Activated naive CD4-positive, alpha-beta T cell treated with anti-CD3 and anti-CD28 coated beads, Interleukin-2, amount 10 ng/mL, durations not matched to agents 7 days and 5 days (primary cell): ENCODE measurements at places on chromosomes 16 and 17.

DNA sequence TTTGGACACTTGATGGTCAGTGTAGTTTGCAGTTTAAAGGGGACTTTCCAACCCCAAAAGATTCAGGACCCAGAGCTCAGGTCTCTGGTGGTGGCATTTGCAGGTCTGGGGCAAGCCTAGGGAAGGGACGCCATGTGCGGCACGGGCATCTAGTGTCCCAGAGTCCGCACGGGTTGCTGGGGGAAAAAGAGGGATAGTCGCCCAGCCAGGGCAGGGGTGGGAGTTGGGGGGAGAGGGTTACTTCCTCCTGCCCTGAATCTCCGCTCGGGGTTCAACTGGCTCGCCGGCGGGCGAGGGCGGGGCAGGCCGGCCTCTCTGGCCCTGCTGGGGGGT is 239 bp upstream of the CA7 start:
- peaks cover 23% of the 10 kb centered on the region for H3K4me1 ChIP-seq
- DNase-seq, result no peak
- H3K27me3 ChIP-seq, result peaks cover 80% of the 10 kb centered on the region

- H3K36me3 ChIP-seq, result peaks cover 8% of the 10 kb centered on the region
- DNase-seq, result no peak
- peak overlapping the region; percentile 58 for H3K4me3 ChIP-seq
- H3K27me3 ChIP-seq, result no peaks in the 10 kb centered on the region
- peak overlapping the region; percentile 95 for H3K27ac ChIP-seq
Measured at GRCh38 chr16:57529391-57530103, 6.8 kb downstream of the CCDC102A start.

- H3K27ac ChIP-seq, result no peak overlapping the region
- peaks cover 28% of the 10 kb centered on the region for H3K4me1 ChIP-seq
- no peaks in the 10 kb centered on the region for H3K36me3 ChIP-seq
- no peak for DNase-seq
Measured at GRCh38 chr17:15957206-15957605, 12.3 kb downstream of the ADORA2B start.

DNA sequence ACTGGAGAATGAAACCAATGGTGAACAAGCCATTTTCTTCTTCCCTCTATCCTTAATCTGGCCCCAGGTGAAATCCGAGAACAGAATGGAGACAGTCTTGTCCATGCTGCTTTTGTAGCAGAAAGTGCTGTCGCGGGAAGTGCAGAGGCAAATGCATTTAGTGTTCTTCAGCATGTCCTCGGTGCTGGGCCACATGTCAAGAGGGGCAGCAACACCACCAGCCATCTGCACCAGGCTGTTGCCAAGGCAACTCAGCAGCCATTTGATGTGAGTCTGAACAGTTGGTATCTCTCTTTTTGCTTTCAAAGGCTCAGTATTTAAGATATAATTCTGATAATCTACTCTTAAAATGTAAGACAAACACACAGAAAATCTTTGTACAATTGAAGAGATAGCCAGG is 18.7 kb downstream of the UQCRC2 start:
- H3K27me3 ChIP-seq, result no peaks in the 10 kb centered on the region
- DNase-seq, result no peak
- H3K27ac ChIP-seq, result no peak overlapping the region
- H3K4me3 ChIP-seq, result no peak overlapping the region
- no peaks in the 10 kb centered on the region for H3K4me1 ChIP-seq

DNA sequence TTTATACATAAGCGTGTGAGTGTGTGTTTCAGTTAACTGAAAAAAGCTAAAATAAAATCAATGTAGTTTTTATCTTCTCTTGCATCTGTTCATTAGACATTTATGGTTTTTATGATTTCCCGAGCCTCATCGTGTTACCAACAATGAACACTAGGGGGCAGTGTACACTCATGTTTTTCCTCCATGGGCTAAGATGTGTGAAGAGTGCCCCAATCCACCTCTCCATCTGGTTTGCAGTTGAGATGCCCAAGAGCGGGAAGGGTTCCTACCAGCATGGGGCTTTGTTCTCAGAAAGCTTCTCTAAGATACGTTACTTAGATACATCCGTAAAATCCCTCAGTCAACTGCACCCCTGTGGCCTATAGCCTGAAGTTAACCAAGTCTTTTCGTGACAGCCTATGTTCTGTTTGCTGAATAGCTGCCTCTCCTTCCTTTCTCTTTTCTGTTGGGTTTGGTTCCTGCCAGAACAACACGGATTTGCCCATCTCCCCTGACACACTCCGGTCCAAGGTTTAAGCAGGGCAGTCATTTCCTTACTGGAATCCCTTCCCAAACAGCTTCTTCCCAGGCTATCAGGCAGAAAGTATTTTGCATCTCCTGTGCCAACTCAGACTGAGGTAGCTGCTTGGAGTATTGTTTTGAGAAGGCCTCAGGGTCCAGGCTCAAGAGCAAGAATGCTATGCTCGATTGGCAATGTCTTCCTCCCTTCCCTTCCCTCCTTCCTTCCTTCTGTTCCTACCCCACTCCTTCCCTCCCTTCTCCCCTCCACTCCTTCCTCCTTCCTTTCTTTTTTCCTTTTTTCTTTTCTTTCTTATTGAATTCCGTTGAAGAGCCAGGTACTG is 12.9 kb upstream of the ELAC2 start:
- no peak overlapping the region for H3K4me3 ChIP-seq
- no peak overlapping the region for H3K27ac ChIP-seq
- H3K36me3 ChIP-seq, result no peaks in the 10 kb centered on the region

- no peak overlapping the region for H3K27ac ChIP-seq
- H3K27me3 ChIP-seq, result no peaks in the 10 kb centered on the region
- no peaks in the 10 kb centered on the region for H3K36me3 ChIP-seq
- H3K4me1 ChIP-seq, result no peaks in the 10 kb centered on the region
- no peak for DNase-seq
Measured at GRCh38 chr16:17784073-17784472, 313.3 kb upstream of the XYLT1 start.

DNA sequence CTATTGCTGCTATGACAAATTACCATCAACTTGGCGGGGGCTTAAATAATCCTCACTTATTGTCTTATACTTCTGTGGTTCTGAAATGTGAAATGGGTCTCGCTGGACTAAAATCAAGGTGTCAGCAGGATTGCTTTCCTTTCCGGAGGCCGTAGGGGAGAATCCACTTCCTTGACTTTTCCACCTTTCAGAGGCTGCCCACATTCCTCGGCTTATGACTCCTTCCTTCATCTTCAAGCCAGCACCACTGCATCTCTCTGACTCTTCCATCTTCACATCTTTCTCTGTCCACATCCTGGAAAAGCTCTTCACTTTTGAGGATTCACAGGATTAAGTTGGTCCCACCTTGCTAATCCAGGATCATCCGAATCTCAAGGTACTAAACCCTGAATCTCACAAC is 217.8 kb downstream of the GRIN2A start:
- no peak overlapping the region for H3K27ac ChIP-seq
- H3K4me3 ChIP-seq, result no peak overlapping the region
- no peaks in the 10 kb centered on the region for H3K36me3 ChIP-seq
- H3K4me1 ChIP-seq, result no peaks in the 10 kb centered on the region
- H3K27me3 ChIP-seq, result no peaks in the 10 kb centered on the region

- H3K27me3 ChIP-seq, result no peaks in the 10 kb centered on the region
- H3K4me3 ChIP-seq, result no peak overlapping the region
- H3K4me1 ChIP-seq, result peaks cover 52% of the 10 kb centered on the region
- peaks cover 11% of the 10 kb centered on the region for H3K36me3 ChIP-seq
Measured at GRCh38 chr16:68097088-68097487, 11.9 kb downstream of the NFATC3 start.

GRCh38 chr17:48719642-48720265 is 2.6 kb downstream of the PRAC1 start:
- no peak overlapping the region for H3K4me3 ChIP-seq
- H3K4me1 ChIP-seq, result peaks cover 43% of the 10 kb centered on the region
- no peak for DNase-seq
- H3K36me3 ChIP-seq, result peaks cover 7% of the 10 kb centered on the region
- peaks cover 95% of the 10 kb centered on the region for H3K27me3 ChIP-seq

GRCh38 chr17:65985571-65985970 is 206.4 kb downstream of the CEP112 start:
- H3K36me3 ChIP-seq, result peaks cover 2% of the 10 kb centered on the region
- no peak overlapping the region for H3K27ac ChIP-seq
- H3K4me3 ChIP-seq, result no peak overlapping the region

- no peak overlapping the region for H3K4me3 ChIP-seq
- peaks cover 30% of the 10 kb centered on the region for H3K36me3 ChIP-seq
- H3K4me1 ChIP-seq, result no peaks in the 10 kb centered on the region
- no peaks in the 10 kb centered on the region for H3K27me3 ChIP-seq
- DNase-seq, result no peak
Measured at GRCh38 chr16:3484318-3485096, 10.8 kb downstream of the C16orf90 start.

DNA sequence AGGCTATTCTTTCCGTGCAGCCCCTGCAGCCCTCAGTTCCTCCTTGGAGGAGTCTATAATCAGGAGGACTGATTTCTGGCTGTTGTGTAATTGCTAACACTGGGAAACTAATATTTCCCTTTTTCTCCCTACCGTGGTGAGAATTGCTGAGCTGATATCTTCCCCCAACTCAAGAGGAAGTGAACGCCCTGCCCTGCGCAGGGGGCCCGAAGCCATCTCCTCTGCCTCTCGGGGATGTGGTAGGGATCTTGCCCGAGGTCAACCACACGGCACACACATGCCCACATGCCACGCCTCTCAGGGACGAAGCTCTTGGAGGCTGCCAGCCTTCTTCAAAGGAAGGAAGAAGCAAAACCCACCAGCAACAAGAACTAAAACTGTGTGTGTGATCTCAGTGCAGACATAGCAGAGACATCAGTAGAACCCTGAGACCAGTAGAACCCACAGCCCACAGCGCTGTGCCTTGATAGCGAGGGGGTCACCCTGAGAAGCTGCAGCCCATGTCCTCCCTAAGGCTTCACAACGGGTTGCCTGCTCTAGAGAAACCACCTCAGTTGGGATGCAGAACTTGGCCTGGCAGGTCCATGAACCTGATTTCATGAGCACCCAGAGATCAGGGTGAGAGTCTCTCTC is 8.9 kb upstream of the ULK2 start:
- peaks cover 10% of the 10 kb centered on the region for H3K27me3 ChIP-seq
- peaks cover 38% of the 10 kb centered on the region for H3K4me1 ChIP-seq
- H3K27ac ChIP-seq, result peak overlapping the region; percentile 79
- H3K4me3 ChIP-seq, result peak overlapping the region; percentile 42
- DNase-seq, result peak; percentile 76

GRCh38 chr17:40038882-40039513 is 15.2 kb downstream of the MED24 start:
- H3K27ac ChIP-seq, result no peak overlapping the region
- H3K36me3 ChIP-seq, result peaks cover 20% of the 10 kb centered on the region
- no peak for DNase-seq
- no peaks in the 10 kb centered on the region for H3K27me3 ChIP-seq
- no peaks in the 10 kb centered on the region for H3K4me1 ChIP-seq
- no peak overlapping the region for H3K4me3 ChIP-seq

- peak overlapping the region; percentile 60 for H3K4me3 ChIP-seq
- peaks cover 71% of the 10 kb centered on the region for H3K27me3 ChIP-seq
- H3K27ac ChIP-seq, result peak overlapping the region; percentile 91
- H3K4me1 ChIP-seq, result peaks cover 87% of the 10 kb centered on the region
Measured at GRCh38 chr16:79272141-79272577, 328.4 kb downstream of the MAF start.

- H3K4me3 ChIP-seq, result peak overlapping the region; percentile 91
- H3K4me1 ChIP-seq, result peaks cover 60% of the 10 kb centered on the region
- peak; percentile 92 for DNase-seq
Measured at GRCh38 chr17:35244341-35245195, 1.7 kb downstream of the SLFN5 start.

- no peak for DNase-seq
- H3K4me1 ChIP-seq, result peaks cover 13% of the 10 kb centered on the region
- H3K27ac ChIP-seq, result no peak overlapping the region
- H3K36me3 ChIP-seq, result no peaks in the 10 kb centered on the region
- peaks cover 100% of the 10 kb centered on the region for H3K27me3 ChIP-seq
- no peak overlapping the region for H3K4me3 ChIP-seq
Measured at GRCh38 chr17:50564916-50565315, 4.4 kb downstream of the CACNA1G start.

- no peaks in the 10 kb centered on the region for H3K27me3 ChIP-seq
- no peak overlapping the region for H3K4me3 ChIP-seq
- no peak for DNase-seq
- no peak overlapping the region for H3K27ac ChIP-seq
Measured at GRCh38 chr17:70375813-70376770, 206.8 kb downstream of the KCNJ2 start.

GRCh38 chr17:51707216-51707615 is 446.9 kb downstream of the UTP18 start:
- H3K36me3 ChIP-seq, result no peaks in the 10 kb centered on the region
- no peak overlapping the region for H3K27ac ChIP-seq
- no peaks in the 10 kb centered on the region for H3K4me1 ChIP-seq
- no peak overlapping the region for H3K4me3 ChIP-seq
- no peak for DNase-seq

GRCh38 chr16:67544329-67544841 is 15.8 kb downstream of the RIPOR1 start:
- H3K4me1 ChIP-seq, result peaks cover 69% of the 10 kb centered on the region
- no peaks in the 10 kb centered on the region for H3K27me3 ChIP-seq
- no peak overlapping the region for H3K4me3 ChIP-seq
- H3K36me3 ChIP-seq, result peaks cover 34% of the 10 kb centered on the region

GRCh38 chr17:71849783-71850768 is 270.7 kb upstream of the SOX9 start:
- H3K36me3 ChIP-seq, result no peaks in the 10 kb centered on the region
- no peaks in the 10 kb centered on the region for H3K4me1 ChIP-seq
- no peaks in the 10 kb centered on the region for H3K27me3 ChIP-seq
- H3K27ac ChIP-seq, result no peak overlapping the region
